ENCODE measurements at places on chromosomes 3 and 15.

GRCh38 chr15:99331381-99331780 lies 80.1 kb downstream of the LRRC28 start:
- no peak for DNase-seq

- DNase-seq = no peak
These were observed 2.7 kb upstream of the C2CD4A start for GRCh38 chr15:62063825-62064635.

DNA sequence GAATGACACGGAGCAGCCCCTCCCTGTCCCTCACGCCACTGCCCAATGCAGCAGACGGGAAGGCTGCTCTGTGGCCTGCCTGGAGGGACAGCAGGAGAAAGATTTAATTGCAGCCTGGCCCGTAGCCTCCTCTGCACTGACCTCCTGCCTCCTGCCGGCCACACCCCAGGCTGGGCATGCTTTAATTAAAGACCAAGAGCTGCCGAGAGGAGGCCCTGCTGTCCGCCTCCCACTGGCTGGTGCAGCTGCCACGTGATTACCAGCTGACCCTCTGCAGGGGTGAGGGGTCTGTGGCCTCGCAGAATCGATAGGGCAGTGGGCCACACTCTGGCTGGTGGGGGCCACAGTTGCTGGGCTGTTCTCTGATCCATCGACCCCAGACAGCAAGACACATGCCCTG lies 100.2 kb upstream of the PRR23E start:
- DNase-seq = no peak

- no peak for DNase-seq
These were observed 69.3 kb downstream of the MYH15 start for GRCh38 chr3:108441071-108441507.

DNA sequence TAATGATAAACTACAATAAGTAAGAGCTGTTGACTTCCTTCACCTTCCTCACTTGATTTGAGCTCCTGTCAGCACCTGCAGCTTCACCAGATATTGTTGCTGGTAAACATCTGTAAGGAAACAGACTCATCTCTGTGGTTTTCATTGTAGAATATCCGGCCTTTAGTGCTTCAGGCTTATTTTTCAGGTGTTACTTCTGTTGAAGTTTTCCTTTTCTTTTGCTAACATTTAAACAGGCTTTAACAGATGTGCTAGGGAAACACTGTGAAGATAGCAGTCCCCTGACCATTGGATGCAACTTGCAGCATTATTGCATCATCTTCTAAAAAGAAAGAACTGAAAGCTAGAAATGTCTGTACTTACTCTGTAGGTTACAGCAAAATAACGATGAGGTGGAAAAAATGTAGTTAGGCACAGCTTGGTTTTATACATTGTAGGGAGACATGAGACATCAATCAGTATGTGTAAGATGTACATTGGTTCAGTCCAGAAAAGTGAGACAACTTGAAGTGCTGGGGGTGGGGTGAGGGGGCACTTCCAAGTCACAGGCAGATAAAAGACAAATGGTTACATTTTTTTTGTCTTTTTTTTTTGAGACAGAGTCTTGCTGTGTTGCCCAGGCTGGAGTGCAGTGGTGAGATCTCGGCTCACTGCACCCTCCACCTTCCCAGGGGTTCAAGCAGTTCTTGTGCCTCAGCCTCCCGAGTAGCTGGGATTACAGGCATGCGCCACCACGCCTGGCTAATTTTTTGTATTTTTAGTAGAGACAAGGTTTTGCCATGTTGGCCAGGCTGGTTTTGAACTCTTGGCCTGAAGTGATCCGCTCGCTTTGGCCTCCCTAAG lies 10.2 kb downstream of the EDEM1 start:
- no peak for DNase-seq

DNA sequence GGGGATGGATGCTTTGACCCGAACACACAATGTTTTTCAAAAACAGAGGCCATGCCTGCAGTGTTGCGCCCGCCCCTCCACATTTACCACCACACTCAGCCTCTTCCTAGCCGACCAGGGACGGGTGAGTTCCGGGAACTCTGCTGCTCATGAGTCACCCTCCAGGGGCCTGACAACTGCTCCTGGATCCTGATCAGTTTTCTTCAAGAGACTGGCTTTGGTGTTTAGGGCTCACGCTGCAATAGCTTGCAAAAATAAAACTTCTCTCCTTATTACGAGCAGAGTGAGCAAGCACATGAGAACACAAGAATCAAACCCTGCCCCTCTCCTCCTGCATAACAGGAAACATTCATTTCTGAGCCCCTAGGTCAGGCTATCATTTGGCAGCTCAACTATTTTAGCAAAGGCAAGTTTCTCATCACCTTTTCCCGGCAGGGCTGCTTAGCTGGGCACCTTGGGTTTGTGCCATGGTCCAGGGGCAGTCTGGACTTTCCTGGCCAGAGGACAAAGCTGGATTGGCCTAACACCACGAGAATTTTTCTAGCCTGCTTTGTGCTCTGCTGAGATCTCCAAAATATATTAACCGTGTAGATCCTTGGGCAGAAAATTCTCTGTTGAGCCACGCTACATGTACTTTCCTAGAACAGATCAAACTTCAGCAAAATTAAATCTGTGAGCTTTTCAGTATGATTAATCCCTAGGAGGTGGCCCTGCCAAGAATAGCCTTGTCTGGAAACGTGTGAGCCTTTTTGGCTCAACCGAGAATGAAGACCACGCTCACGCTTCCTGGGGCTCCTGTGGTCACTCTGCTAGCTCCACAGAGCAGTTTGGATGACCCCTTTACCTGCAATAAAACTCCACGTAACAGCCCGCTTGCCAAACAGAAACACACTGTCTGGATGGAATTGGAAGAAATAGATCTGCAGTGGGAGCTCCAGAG lies 52.7 kb upstream of the SPATA12 start:
- no peak for DNase-seq

DNA sequence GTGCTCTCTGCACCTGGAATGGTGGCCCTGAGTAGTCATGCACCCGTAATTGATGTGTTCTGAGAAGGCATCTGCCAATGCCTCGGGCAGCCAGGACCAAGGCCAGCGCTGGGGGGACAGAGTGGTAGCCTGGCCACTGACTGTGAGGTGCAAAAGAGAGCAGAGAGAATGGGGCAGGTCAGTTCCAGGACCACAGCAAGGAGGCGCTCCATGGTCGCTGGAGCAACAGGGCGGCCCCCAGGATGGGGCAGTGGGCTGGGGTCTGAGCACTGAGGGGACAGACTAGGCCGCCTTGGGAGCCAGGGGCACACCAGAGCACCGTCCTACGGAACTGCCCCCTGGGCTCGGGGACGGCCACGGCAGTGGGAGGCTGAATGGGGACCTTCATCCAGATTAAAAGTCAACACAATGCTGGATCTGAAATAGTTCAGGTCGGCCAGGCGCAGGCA lies 48.3 kb upstream of the IQSEC1 start:
- DNase-seq = no peak

GRCh38 chr3:155178810-155179436 lies 98.8 kb downstream of the MME start:
- DNase-seq = no peak

Measured in GM18507 (cell line).